ENCODE measurements at places on chromosomes 7 and 10.
A peak's percentile ranks its signal among the peaks of the same experiment; 100 is the strongest.

- no peak for DNase-seq
Observed at GRCh38 chr7:134186801-134187200, 59.7 kb downstream of the LRGUK start.

- DNase-seq, result no peak
Observed at GRCh38 chr7:13948019-13948801, 41.3 kb downstream of the ETV1 start.

- DNase-seq, result no peak
Observed at GRCh38 chr10:130336617-130337304, 200.6 kb downstream of the GLRX3 start.

DNA sequence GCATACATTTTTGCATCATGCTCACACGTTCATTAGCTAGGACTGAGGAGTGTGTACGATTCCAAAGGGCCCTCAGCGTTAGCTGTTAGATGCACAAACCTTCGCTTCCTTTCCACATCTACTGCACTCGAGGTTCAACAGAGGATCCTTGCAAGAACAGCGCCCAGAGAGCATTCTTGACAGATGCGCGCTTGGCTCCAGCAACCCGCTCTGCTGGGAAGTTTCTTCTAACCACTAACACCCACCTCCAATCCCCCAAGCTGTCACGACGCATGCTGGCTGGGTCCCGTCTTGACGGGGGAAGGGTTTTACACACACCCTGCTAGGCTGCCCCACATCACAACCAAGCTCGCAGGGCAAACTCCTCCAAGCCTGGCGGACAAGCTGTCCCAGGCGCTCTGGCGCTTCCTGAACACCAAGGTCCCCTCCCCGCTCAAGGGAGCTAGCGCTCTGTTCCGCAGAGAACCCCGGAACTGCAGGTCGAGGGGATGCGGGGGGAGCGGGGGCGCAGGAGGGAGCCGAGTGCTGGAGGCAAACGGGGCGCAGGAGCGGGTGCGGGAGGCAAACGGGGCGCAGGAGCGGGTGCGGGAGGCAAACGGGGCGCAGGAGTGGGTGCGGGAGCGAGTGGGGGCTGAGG, 653 bp upstream of the ADRB1 start:
- DNase-seq, result no peak

- no peak for DNase-seq
Observed at GRCh38 chr10:131130025-131130424, 181.5 kb downstream of the TCERG1L start.

- no peak for DNase-seq
Observed at GRCh38 chr10:129523031-129523722, 56.1 kb downstream of the MGMT start.

GRCh38 chr7:26404189-26404996, 112.7 kb downstream of the SNX10 start:
- no peak for DNase-seq

- DNase-seq, result no peak
Observed at GRCh38 chr10:12733271-12733670, 268.2 kb downstream of the CCDC3 start.

DNA sequence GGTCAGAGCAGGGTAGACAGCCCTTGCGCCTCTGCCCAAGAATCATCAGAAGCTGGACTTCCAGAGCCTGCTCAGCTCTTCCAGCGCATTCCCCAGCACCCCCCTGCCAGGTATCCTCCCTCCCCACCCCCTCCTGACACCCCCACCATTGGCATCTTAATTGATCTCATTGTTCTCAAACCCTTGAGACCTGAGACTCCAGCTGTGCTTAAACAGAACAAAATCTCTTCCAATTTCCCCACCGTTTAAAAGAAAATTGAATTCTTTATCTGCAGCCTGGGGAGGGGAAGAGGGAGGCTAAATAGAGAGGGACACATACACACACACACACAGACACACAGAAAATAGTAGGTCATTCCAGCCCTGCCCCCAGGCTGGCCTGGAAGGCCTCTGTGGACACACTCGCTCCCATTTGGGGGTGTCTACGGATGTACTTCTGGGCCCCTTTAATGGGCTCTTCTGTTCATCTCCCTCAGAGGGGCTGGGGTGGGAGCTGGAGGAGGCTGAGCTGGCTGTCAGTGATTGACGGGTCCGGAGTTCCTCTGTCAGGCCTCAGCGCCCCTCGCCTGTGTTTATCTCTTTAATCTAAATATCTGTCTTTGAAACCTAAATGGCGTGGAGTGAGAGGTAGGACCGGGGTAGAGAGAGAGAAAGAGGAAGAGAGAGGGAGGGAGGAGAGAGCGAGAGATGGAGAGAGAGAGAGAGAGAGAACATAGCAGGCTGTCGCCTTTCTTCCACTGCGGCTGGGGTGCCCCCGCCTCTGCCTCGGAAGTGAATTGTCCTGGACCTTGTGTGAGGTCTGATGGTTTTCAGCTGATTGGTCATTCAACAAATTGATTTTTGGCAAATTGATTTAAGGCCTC, 61.7 kb downstream of the C10orf105 start:
- peak; percentile 37 for DNase-seq

DNA sequence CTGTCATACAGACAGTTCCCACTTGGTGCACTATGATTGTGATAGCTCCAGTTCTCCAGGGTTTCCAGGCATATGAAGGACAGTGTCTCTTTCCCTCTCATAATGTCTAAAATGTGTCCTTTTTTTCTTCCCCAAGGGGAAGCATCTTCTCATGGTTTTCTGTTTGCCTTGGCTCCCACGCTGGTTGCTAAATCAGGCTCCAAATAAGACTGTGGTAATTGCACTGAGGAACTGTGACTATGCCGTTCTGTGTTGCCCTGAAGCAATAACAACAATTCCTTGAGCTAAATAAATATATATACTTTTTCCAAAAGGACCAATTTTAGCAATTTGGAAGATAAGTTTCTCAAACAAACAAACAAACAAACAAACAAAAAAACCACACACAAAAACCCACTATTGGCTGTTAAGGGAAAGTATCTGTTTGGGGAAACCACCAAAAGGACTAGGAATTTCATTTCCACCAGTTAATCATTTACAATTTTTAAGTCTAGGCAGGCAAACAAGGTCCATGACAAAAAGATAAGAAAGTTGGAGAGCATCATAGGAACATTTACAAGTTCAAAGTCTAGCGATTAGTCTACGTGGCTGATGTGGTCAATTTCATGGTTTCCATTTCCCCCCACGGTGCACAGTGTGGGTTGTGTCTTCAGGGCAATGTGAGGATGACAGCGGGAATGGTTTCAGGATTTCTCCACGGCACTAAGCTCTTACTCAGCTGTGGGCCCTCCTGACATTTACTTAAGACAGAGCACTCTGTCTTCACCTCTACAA, 62.4 kb downstream of the THNSL1 start:
- DNase-seq, result no peak

DNA sequence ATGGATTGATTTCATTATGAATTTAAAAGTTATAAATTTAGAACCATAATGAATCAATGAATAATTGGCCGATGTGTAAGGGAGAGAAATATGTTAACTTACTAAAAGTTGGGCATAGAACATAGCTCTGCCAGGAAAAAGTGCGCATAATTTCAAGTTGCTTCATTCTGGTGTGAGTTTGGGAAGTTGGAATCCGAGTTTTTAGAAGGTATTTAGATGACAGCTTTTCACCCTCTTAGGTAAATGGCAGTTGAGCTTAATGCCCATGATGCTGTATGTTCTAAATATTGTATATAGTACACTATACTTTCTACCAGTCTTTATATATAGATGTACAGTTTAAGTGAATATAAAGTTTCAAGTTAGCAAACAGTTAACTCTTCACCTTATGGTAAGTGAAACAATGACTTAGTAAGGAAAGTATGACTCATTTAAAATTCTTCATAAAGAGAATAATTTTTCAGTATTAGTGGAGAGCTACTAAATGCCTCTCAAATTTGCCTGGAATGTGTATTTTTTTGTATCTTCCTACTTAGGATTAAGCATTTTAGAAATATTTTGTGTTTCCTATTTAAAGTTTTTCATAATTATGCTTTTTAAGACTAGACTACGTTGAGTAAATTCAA, 1.6 kb downstream of the C1GALT1 start:
- no peak for DNase-seq

GRCh38 chr10:74799721-74800221, 26.6 kb upstream of the KAT6B start:
- DNase-seq, result no peak

- no peak for DNase-seq
Observed at GRCh38 chr10:77041636-77042258, 595.9 kb downstream of the KCNMA1 start.

DNA sequence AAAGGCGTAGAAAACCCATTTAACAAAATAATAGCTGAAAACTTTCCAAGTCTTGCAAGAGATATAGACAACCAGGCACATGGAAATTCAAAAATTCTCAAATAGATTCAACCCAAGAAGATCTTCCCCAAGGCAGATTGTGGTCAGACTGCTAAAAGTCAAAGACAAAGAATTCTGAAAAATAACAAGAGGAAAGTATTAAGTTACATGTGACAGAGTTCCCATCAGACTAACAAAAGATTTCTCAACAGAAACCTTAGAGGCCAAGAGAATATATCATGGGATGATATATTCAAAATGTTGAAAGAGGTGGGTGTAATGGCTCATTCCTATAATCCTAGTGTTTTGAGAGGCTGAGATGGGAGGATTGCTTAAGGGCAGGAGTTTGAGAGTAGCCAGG, 59.8 kb downstream of the TMEM178B start:
- no peak for DNase-seq

DNA sequence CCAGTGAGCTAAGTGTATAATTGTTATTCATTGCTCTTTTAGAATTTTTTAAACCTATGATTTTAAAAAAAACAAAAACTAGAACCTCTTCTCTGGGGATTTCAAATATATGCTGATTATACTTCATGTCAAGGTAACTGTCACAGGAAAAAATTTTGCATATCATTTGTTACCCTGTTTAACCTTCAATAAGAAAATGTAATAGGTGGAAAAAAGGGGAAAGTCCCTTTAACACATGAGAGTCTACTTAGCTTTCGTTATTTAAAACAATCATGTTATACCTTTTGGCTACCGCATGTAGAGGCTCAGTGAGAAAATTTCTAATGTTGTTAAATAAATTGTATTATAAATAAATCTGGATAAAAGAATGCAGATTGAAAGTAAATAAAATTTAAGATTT, 190.1 kb upstream of the AKR1E2 start:
- no peak for DNase-seq

- no peak for DNase-seq
Observed at GRCh38 chr10:20740120-20740519, 157.0 kb downstream of the NEBL start.

DNA sequence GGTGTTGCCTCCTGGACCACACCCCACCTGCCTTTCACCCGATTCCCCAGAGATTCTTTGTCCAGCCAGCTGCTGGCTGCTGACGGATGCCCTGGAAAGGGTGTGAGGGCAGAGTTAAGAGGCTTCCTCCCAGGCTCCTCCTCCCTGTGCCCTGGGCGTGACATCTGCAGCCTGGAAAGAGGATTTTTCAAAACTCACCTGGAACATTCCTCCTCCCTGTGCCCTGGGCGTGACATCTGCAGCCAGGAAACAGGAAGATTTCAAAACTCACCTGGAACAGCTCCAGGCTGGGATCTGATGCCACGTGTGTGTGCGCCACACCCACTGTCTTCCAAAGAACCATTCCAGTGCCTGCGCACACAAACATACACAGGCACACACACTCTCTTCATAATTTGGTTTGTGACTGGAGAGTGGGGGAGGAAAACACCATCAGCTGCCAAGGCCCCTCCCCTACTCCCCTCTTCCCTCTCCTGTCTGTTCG, 5.2 kb downstream of the MARVELD1 start:
- DNase-seq, result no peak

DNA sequence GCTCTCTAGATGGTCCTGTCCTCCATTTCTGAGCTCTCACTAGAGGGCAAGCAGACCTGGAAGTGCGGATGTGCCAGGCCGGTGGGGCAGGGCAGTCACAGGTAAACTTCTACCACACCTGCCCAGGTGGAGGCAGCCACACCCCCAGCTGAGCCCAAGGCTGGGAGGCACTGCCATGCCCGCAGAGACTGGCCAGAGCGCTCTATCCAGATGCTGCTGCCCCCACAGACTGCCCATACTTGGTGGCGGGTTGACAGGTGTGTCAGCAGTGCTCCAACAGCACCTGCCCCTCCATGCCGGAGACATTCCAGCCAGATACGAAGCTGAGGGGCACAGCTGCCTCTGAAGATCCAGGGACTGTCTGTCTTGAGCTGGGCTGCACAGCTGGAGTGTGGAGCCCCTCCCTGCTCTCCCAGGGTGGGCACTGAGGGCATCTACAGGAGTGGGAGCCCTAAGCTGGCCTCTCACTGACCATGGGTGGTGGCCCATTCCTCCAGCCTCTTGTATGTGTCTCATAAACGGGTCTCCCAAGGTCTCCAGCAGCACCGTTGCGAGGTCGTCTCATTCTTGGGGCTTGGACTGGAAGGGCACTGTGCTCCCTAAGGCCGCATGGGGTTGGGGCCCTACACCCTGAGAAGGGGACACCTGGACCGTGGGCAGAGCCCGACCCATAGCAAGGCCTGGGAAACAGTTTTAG, 38.2 kb upstream of the PPIF start:
- DNase-seq, result no peak

- DNase-seq, result no peak
Observed at GRCh38 chr7:1181640-1182039, 21.6 kb upstream of the ZFAND2A start.

- peak; percentile 47 for DNase-seq
Observed at GRCh38 chr10:75398692-75399460, 2.7 kb downstream of the ZNF503 start.

DNA sequence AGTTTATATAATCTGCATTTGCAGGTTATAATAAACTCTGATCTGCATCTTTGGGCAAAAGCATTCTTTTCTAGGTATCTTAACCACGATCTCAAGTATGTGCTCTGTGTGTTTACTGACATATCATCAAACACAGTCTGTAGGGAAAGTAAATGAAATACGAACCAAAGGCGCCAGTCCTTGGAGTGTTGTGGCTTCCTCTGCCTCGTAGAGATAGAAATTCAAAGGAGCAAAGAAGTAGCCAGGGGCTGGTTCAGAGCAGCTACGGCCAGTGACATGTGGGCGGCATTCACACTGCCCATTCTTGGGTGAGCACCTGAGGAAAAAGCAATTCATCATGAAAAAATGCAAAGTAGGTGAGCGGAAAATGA, 38.7 kb downstream of the LAMB4 start:
- DNase-seq, result no peak

GRCh38 chr7:16982640-16983350, 101.0 kb upstream of the AGR3 start:
- DNase-seq, result peak; percentile 21

- DNase-seq, result no peak
Observed at GRCh38 chr7:109377076-109377884, 807.6 kb downstream of the DNAJB9 start.

- no peak for DNase-seq
Observed at GRCh38 chr10:16408379-16408778, 28.4 kb upstream of the PTER start.

DNA sequence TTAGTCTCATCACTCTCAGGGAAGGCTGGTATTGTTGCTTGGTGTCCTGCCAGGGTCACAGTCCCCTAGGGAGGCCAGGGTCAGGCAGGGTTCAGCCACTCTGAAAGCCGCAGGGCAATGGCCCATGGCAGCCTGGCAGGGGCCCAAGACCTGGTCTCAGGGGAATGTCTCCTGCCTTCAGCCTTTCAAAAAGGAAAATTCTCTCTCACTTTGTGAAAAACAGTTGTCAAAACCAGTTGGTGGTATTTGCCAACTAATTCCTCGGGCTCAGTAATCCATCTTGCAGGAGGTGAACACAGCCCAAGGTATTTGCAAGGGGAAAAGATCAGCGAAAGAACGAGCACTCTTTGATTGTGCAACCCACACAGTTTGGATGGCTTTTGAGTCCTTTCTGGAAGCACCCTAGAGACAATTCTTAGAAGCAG, 101.5 kb downstream of the JCAD start:
- DNase-seq, result no peak

All from neuronal stem cell (in vitro differentiated cells).